Left lobe of liver (tissue), 2 donors: ENCODE measurements at places on chromosomes 3 and 15. TPM values are rescaled to one million over a fixed set of nuclear protein-coding genes. Genes with fewer than 3 reads are reported as not detected.

GRCh38 chr3:114020907-114021306 is 35.4 kb downstream of the CCDC191 start:
- DNase-seq: no peak

DNA sequence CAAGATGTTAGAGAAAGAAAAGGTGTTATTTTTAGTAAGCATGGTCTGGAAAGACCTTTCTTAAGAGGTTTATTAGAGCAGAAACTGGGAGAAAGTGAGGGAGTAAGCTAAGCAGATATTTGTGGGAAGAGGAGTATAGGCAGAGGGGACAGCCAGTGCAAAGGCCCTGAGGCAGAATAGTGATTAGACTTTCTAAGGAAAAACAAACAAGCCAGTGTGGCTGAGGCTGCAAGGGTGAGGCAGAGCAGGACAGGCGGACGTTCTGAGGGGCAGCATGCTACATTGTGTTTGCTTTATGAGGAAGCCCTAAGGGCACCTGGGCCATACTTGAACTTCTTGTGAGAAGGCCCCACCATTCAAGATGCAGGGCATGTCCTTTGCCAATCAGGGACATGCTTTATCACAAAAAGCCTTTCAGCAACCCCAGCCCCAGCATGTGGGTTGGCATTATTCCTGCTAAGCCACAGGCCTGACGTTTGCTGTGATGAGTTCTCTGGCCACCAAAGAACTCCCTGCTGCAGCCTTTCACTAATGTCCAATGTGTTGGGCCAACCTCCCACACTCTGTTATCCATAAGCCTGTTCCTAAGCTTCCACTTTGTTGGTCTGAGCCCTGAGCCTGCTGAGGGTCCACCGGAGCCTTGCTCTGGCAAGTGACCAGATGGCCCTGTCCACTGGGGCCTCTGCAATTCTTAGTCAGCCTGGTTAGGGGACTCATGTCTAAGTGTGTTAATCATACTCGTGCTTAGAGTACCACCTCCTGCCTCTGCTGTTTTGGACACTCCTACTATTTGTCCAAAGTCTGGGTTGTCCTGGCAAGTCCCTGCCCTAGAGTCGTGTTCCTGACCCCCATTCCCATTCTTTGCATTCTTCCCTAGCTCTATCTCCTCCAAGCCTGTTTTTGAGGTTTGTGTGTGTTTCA is 209.9 kb upstream of the CTNNB1 start:
- DNase-seq: no peak

BCL2A1 gene
- 0.58 TPM for total RNA-seq

DNA sequence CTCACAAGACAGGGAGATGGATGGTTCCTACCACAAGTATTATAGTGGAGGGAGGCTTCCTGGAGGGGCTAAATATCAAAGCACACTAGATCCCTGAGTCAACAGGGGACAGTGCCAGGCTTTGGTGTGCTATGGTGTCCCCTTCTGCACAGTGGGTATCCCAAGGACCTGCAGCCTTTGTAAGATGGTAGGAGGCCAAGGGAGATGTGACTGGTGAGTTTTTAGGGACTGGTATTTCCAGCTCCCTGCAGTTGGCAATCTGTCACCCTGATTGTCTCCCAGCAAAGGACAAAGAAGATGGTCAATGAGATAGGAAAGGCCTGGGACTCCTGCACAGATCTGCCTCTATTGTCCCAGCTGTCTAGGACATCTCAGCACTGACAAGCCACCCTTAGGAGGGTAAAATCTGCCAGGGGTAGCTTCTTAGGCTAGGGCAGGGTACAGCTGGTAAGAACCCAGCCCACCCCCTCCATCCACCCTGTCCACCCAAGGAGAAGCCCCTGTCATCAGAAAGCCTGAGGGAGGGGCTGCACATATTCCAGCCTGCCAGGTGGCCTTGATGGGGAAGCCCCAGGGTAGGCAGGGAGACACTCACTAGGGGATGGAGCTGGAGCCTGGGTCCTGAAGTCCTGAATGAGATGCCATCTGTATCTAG is 631 bp downstream of the CYP1A1 start:
- DNase-seq: no peak

GRCh38 chr15:62740141-62741004 is 302.2 kb upstream of the TPM1 start:
- DNase-seq: no peak

- DNase-seq: peak; percentile 29
Measured at GRCh38 chr3:47225310-47225906, 57.2 kb downstream of the KIF9 start.

SNTN gene
- total RNA-seq: not detected

LRRIQ4 gene
- total RNA-seq: not detected

DNA sequence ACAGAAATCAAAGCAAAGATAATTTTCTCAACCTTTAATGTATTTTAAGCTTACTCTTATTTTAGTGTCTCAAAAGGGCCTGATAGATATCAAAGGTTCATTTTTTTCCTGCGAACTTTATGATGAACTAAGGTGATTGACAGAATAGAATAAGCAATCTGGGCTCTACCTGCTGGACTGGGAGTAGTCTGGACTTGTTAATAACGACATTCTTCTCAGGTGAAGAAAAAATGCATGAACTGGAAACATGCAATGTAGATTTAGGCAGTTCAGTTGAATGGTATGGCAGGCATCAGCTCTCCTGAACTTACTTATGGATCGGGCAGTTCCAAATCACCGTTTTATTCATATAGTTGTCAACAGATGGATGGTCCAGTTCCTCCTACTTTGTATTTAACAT is 189.7 kb upstream of the ZBTB20 start:
- no peak for DNase-seq

GRCh38 chr15:98381446-98381845 is 266.9 kb upstream of the IGF1R start:
- DNase-seq: no peak

DNA sequence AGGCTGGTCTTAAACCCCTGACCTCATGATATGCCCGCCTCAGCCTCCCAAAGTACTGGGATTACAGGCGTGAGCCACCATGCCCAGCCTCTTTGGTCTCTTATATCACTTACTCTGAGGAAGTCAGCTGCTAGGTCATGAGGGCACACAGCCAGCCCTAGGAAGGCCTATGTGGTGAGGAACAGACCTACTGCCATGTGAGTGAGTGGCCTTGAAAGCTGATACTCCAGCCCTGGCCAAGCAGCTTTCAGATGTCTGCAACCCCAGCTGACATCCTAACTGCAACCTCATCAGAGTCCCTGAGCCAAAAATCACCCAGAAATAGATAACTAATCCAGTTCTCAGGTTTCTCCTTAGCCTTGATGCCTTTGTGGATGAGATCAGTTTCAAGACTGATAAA is 224.3 kb downstream of the EDEM1 start:
- no peak for DNase-seq

BBS4 gene
- 8.0 TPM for total RNA-seq

DNA sequence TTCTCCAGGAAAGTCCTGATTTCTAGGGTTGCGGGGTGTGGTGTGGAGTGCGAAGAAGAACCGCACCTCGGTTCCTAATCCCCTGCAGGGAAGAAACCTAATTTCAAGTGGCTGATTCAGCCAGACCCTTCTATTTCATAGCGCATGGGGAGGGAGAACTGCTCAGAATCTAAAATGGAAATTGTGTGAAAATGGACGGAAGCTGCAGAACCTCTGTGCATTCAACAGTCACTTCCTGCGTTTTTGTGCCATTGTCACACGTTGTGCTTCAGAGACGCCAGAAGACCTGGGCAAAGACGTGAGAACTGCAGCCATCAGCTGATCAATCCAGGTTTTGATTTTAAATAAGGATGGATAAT is 1.2 kb downstream of the SIDT1 start:
- no peak for DNase-seq

GRCh38 chr15:57432141-57432741 is 55.9 kb downstream of the CGNL1 start:
- DNase-seq: peak; percentile 70

COL6A6 gene
- total RNA-seq: 0.03 TPM

GRCh38 chr3:138670407-138670806 is 61.8 kb downstream of the FAIM start:
- no peak for DNase-seq

DNA sequence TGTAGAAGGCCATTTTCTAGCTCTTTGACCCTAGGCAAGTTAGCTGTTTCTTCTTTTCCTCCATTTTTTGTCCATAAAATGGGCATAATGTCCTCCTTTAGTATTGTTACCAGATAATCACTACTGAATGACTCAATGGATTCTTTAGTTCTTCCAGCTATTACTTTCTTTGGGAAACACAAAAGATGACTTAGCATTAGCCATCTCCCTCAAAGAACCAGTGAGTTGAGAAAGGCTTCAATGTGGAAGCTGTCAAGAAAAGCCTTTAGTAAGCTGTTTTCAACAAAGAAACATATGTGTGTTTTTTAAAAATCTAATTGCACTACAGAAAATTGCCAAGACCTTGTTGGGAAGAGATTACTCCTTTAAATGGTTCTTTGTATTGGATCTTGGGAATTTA is 135.7 kb downstream of the SLC9A9 start:
- DNase-seq: no peak

DNA sequence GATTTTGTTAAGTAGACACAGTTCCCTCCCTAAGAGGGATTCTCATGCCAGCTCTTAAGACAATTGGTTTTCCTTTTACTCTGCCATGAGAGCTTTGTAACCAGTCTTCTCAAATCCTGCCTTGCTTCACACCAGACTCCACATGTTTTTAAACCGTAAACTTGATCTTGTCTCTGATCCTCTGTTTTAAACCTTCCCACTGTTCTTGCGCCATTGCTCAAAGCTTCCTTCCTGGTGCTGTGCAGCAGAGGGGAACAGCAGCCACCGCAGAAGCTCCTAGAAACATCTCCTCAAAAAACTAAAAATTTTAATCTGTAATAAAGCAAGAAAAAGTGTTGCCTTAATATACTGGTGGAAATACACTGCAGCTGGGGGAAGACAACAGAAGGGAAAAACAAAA is 154.5 kb upstream of the SATB1 start:
- DNase-seq: no peak

- peak; percentile 98 for DNase-seq
Measured at GRCh38 chr3:58305882-58306711, at the start of the genes HTD2 and RPP14. TSS of gene HTD2 (plus strand) at chr3:58306520. CDS start at chr3:58317614, 11,094 bp downstream. TSS of gene RPP14 (plus strand) at chr3:58306245. CDS start at chr3:58310330, 4,085 bp downstream.

- no peak for DNase-seq
Measured at GRCh38 chr3:127610105-127610504, 11.9 kb downstream of the MCM2 start.

ADCY5 gene
- total RNA-seq: 3.8 TPM

- DNase-seq: no peak
Measured at GRCh38 chr3:165181556-165181955, 14.6 kb downstream of the SLITRK3 start.

DNA sequence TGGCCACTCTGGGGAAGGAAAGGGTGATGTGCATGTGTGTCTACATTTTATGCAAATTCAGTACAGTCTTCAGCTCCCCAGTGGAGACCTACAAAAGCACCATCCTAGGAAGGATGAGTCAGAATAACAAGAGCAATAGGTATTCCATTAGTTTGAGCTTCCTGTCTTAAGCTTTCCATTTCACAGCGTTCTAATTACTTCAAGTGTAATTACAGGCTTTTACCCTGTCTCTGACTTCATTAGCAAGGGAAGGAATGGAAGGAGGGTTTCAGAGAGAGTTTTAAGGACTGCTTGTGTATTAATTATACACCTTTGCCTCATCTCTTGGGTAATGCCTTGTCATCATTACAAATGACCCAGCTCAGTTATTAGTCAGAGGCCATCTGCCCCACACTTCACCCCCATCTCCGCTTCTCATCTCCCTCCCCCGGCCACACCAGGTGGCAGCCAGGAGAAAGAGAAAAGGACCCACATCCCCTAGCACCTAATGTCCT is 202.8 kb upstream of the MRPL3 start:
- no peak for DNase-seq

GRCh38 chr3:192062186-192062585 is 601.2 kb downstream of the PYDC2 start:
- no peak for DNase-seq

PLA2G4F gene
- 0.25 TPM for total RNA-seq

- no peak for DNase-seq
Measured at GRCh38 chr3:148955544-148956346, 35.6 kb upstream of the GYG1 start.

ZNF385D gene
- total RNA-seq: 2.1 TPM

CLDN16 gene
- total RNA-seq: 1.2 TPM

DNA sequence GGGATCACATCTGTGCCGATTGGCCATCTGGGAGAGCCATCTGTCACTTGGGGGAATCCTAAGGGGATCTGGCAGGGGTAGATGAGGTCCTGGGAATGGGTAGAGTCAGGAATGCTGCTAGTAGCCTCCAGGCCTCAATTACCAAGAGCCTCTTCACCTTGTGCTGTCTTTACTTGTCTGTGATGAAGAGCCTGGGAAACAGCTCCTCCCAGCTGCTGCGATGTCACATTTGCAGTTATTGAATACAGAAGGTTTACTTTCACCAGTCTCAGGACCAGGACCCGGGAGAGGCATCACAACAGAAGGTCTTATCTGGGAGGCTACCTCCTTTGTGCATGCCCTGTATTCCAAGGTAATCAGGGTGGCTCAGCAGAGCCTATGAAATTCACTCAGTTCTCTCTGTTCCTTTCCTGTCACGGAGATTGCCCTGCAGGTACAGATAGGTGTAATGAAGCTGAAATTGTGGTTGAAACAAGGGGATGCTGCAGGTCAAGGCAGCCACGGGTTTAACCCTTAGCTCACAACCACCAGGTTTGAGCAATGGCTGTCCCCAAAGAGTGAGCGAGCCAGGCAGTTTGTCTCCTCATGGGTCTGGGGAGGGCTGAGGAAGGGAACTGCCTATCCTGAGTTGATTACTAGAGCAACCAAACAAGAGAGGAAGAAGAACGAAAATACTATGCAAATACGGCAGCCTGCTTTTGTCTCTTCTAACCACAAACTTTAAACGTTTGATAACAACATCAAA is 298.9 kb upstream of the RORA start:
- DNase-seq: no peak

GRCh38 chr15:25971053-25971452 is 107.9 kb upstream of the ATP10A start:
- no peak for DNase-seq

DNA sequence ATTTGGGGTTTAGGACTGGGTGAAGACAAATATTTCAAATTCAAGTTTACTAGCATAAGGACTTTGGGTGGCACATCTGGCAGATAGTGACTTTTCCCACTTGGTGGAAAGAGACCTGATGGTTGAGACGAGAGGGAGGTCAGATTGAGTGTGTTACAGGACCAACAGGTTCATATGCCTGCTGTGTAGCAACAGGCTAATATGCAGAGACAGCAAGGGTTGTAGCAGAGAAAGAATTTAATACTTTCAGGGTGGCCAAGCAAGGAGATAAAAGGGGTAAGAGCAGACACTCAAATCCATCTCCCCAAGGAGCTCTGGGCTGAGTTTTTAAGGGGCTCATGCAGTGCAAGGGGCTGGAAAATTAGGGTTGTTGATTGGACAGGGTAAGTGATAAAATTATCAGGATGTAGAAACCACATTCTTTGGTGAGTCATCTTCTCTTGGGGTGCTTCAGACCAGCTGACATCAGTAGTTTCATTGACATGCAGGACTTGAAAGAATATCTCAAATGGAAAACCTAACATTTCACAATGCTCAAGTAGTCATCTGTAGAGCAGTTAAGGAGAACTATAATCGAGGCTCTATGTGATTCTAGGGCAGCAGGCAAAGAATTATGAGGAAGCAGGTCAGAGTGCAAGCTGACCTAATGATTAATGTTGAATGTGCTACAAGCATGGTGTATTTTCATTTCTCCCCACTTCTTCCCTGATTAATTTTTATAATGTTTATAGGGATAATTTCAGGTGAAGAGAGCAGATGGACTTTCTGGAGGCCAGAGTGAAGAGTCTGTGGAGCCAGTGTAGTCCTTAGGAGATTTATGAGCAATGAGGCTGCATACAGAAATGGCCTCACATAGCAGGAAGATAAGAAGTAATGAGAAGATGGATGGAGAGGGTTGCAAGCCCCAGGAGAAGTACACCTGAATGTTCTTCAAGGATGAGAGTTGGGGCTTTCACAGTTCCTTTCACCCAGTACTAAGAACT is 13.7 kb downstream of the FOXB1 start:
- DNase-seq: no peak

CHSY1 gene
- total RNA-seq: 6.3 TPM

GRCh38 chr3:64687781-64688604 is at the start of gene ADAMTS9:
TSS of gene ADAMTS9 (minus strand) at chr3:64688000. CDS start at chr3:64687657, 343 bp downstream.
- DNase-seq: peak; percentile 50
